ENCODE measurements at places on chromosomes 12 and 14.

GRCh38 chr12:94267537-94267872 is 119.1 kb downstream of the PLXNC1 start:
- DNase-seq, result no peak

DNA sequence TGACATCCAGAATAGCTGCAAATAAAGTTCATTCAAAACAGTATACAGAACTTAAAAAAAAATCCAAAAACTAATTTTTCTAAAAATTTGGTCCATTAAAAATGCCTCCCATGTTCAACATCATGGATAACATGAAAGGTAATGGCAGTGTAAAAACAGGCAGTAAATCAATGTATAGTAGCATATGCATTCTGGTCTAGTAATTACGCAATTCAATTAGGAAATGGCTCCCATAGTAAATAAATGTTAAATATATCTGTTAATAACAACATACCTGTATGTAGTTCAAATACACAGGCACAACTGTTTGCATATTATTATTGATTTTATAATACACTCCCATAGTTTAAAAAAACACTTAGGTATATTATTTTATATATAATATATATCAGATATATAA is 42.5 kb downstream of the SGPP1 start:
- DNase-seq, result no peak

DNA sequence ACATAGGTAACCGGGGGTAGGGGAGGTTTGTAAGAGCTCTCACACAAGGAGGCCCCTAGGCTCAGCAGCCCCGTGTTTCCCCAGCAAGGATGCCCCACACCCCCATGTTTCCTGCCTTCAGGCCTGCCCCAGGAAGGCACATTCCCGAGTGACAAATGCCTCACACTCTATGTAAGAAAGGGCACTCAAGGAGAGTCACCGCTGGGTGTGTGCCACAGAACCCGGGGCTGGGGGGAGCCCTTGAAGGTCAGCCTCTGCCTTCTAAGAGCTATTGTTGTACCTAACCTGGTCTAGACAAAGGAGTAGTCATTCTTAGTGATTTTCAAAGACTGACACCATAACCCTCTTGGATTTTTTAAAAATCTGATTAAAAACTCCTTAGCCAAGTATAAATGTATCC is 333.6 kb downstream of the DPF3 start:
- DNase-seq, result no peak

- no peak for DNase-seq
Observed at GRCh38 chr12:95721320-95721719, 69.2 kb downstream of the NTN4 start.

DNA sequence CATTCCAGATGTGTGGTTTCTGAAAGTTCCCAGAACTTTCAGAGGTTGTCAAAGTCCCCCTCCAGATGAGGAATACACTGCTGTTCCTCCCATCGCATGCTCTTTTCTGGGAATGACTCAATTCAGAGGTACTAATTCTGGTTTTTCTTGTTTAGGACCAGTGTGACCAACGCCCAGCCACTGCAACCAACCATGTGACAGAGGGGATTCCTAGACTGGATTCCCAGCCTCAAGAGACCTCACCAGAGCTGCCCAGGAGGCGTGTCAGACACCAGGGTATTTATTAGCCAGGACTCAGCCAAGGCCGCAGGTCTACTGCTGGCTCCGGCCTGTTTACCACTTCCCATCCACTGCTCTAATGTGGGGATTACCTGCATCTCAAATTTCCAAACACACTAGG is 24.2 kb downstream of the TRAFD1 start:
- DNase-seq, result no peak

DNA sequence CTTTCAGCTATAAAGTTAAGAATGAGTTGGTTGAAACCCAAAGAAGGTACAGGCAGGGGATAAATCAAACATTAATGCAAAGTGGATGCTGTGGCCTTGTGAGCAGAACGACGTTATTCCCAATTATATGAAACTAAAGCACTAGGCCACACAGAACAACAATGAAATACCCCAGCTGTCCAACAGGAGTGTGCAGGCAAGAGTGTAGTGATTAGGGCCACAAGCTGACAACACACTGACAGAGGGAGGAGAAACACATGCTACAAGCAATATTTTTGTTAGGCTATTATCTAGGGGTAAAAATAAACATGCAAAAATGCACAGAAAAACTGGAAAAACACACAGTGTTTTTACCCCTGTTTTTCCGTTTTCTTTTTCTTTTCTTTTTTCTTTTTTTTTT is 15.0 kb downstream of the MAP3K9 start:
- DNase-seq, result no peak

DNA sequence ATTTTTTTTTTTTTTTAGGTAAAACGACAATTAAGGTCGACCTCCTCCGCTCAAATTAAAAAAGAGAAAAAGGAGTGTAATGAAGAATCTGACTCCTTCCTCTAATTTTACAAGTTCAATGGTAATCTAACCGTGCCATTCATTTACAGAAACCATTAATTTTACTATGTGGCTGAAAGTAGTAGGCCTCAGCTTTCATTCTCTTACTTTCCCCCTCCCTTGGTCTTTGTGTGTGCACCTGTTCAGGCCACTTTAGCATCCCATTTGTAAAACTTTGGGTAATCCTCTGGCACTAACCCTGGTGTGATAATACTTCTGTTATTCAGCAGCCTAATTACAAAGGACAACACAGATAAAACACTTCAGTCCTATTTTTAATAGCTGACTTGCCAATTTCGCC is 128.1 kb downstream of the ASCL1 start:
- no peak for DNase-seq

DNA sequence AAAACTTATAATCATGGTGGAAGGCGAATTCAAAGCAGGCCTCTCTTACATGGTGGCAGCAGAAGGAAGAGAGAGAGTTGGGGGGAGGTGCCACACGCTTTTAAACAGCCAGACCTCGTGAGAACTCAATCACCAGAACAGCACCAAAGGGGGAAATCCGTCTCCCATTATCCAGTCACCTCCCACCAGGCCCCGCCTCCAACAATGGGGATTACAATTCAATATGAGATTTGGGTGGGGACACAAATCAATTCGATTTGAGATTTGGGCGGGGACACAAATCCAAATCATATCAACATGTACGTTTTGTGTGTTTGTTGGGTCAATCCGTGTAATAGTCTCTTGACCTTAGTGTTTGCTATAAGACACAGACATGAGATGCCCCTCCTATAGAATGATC is 21.8 kb upstream of the WNK1 start:
- DNase-seq, result no peak

- DNase-seq, result no peak
Observed at GRCh38 chr14:100038065-100038464, 27.2 kb upstream of the EVL start.

GRCh38 chr14:30114051-30114450 is 186.4 kb upstream of the PRKD1 start:
- no peak for DNase-seq

- DNase-seq, result no peak
Observed at GRCh38 chr12:51994959-51995358, 11.8 kb upstream of the TAMALIN start.

DNA sequence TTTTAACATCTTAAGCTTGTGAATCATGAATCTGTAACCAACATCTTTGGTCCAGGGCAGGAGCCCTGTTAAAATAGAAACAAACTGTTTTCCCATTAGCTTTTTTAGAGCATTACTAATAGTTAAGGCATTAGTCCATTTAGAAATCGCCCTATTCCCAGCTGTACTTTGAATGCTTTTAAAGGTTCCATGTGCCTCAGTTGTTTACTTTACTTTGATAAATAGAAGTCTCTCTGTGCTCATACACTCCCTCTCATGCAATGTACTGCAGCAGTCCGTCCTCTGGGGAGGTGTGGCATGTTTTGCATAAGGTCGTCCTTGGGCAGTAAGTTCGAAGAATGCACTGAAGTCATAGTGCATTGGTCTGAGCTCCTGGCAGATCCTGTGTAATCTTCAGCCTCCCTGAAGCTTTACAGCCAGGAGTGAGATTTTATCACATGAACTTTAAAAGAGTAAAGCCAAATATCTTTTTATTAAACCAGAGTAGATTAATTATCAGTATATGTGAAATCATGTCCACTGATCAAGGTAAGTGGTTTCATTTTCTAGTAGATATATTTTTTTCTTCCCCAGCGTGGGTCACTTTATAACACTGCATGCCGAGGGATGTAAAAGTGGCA is 134.7 kb downstream of the FGD4 start:
- no peak for DNase-seq

GRCh38 chr12:46555406-46555852 is 182.9 kb upstream of the SLC38A2 start:
- no peak for DNase-seq

DNA sequence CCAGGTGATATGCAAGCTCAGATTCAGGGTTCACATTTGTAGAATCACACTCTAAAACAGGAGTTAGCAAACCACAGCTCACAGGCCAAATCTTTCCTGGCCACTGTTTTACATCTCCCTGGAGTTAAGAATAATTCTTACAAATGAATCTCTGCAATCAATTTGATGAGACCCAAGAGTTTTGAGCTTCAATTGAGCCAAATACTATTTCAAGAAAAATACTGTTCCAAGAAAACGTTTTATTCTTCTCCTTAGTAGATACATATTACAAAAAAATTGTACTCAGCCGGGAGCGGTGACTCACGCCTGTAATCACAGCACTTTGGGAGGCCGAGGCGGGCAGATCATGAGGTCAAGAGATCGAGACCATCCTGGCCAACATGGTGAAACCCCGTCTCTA is 2.5 kb downstream of the PTGDR start:
- DNase-seq, result no peak

DNA sequence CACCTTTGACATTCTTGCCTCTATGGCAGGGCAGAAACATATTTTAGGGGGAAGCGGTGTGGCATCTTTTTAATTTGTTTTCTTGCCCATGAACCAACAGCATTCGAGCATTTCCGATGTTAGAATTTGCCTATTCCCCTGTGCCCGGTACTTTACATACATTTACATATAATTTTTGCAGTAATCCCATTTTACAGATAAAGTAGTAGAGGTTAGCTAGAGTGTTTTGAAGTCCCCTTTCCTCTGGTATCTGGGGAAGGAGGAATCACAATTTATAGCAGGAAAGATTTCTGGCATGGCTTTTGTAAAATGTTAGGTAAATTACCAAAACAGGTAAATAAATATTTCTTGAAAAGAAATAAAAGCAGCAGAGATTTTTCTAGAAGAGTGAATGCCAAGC is 1.6 kb downstream of the BORCS5 start:
- DNase-seq, result no peak

DNA sequence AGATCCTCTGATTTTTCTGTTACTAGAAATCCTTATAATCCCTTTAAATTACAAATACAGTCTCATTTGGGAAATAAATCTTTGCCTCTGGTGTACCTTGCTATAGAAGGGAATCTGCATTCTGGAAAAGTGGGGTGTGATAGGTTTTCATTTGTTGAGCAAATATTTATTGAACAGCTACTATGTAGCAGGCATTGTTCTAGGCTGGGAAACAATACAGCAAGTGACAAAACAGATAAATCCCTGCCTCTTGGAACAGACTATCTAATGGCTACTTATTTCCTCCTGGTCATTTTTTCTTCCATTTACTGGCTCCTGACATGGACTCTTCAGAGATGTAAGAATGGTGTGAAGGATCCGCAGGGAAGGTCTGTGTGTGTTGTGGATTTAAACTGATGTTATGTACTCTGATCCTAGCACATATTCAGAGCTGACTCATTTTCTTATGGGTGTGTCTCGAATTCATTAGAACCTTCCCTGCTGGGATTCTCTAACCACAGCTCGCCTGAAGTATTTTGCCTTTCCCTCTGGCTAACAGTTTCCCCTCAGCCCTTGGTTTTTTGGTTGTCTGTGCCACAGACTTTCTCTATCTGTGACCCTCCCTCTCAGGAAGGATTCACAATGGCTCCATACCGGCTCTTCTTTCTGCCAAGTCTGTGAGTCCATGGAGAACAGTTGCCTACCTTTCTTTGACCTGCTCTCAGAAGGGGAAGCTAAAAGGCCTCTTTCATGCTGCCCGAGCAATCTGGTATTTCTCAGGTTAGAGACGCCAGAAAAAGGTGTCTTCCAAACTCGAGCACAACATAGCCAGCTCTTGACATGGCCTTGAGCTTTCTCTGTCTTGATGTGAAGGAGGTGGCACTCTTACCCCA is 53.7 kb downstream of the TMTC2 start:
- no peak for DNase-seq

GRCh38 chr12:122789637-122790036 is 15.3 kb downstream of the CCDC62 start:
- no peak for DNase-seq

GRCh38 chr12:80442426-80443222 is 1.4 kb upstream of the PTPRQ start:
- no peak for DNase-seq

- no peak for DNase-seq
Observed at GRCh38 chr12:41339784-41340183, 151.7 kb downstream of the PDZRN4 start.

DNA sequence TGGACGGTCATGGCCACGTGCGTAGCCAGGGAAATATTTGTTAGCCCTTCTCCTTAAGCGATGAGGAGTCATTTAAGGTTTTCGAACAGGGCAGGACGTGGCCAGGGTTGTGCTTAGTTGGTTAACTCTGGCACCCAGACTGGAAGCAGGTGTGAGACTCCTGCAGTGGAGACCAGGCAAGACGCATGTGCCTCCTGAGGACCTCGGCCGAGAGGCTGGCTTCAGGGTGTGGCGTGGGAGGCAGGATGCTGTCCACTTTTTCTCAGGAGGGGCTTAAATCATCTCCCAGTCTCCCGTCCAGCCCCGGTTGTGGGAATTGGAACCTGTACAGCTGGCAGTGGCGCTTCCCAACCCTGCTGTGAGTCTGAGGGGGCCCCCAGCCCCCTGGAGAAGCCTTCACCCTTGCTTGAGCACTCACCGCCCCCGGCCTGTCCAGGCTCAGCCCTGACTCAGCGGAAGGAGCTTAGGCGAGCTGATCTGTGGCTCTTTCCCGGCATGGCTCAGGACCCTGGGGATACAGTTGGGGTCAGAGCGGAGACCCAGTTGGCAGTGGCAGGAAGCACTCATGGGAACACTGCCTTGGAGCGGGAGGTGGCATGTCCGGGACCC is 46.3 kb upstream of the TSPAN9 start:
- no peak for DNase-seq

GRCh38 chr12:52183544-52183910 is 8.3 kb downstream of the KRT80 start:
- no peak for DNase-seq

DNA sequence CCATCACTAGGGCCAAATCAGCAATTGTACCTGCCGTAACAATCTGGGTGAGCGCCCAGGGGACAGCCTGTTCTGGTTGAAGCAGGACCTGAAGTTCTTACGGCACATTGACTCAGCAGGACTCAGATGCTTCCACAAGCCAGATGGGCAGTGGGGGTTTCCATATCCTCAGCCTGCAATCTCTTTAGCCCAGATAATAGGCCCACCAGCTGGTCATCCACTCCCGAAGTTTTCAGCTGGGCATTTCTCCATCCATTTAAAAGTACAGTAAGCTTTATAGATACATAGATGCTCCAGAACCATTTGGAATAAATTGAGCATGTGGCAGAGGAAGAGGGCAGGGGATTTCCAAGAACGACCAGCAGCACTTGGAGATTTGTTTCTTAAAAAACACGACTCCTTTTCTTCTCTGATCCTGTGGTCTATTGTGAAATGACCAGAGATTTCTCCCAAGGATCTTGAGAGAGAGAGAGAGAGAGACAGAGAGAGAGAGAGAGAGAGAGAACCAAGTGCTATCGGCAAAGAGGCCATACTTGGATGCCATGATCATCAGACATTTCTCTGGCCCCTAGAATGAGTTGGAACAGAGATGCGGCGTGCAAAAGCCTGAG is 74.8 kb upstream of the PLXNC1 start:
- no peak for DNase-seq
